CD4-positive, alpha-beta T cell treated with Interleukin-12 subunit alpha and Interleukin-12 subunit beta, for 1 hour (primary cell): ENCODE measurements at places on chromosomes 3 and 15.
A peak's percentile ranks its signal among the peaks of the same experiment; 100 is the strongest.

- DNase-seq, result no peak
Measured at GRCh38 chr3:169435193-169435592, 228.3 kb downstream of the MECOM start.

DNA sequence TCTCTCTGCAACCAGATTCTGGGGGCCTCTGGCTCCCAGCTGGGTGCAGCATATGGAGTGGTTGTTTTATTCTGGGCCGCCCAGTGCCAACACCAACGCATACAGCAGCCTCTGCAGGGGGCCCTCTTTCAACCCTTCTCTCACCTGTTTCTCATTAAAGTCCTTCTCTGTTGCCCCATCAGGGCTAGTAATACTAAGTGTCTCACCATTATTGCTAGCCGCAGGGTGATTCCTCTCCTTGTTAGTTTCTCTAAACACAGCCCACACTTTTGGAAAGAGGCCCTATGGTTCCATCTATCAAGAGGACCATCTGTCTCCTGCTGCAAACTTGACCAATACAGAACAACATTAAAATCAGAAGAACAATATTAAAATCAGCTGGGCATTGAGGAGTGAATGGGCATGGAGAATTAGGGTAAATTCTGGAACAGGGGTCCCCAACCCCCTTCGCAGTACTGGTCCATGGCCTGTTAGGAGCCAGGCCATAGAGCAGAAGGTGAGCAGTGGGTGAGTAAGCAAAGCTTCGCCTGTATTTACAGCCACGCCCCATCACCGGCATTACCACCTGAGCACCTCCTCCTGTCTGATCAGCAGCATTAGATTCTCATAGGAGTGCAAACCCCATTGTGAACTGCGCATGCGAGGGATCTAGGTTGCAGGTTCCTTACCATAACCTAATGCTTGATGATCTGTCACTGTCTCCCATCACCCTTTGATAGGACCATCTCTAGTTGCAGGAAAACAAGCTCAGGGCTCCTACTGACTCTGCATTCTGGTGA is 36.5 kb downstream of the ALS2CL start:
- DNase-seq, result no peak

- DNase-seq, result no peak
Measured at GRCh38 chr3:81545572-81545971, 215.9 kb downstream of the GBE1 start.

GRCh38 chr3:52322466-52322865 is 6.3 kb downstream of the DNAH1 start:
- no peak for DNase-seq

DNA sequence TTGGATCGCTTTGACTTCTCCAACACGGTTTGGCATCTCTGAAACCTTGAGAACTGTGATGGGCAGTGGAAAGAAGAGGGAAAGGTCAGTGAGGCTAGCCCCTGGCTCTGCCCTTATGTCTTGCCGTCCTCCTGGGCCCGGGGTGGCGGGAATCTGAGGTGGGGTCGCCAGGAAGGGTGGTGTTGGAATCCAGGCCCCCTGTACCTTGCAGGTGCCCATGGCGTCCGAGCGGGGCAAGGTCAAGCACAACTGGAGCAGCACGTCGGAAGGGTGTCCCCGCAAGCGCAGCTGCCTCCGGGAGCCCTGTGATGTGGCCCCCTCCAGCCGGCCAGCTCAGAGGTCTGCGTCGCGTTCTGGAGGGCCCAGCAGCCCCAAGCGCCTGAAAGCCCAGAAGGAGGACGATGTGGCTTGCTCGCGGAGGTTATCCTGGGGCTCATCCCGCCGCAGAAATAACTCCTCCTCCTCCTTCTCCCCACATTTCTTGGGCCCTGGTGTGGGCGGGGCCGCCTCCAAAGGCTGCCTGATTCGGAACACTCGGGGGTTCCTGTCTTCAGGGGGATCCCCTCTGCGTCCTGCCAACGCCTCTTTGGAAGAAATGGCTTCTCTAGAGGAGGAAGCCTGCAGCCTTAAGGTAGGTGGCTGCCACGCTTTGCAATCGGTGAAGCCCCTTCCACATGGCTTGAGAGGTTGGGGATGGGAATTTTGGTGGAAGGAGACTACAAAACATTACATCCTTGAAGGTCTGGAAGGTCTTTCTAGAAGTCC is 907 bp downstream of the TATDN2 start:
- peak; percentile 62 for DNase-seq

DNA sequence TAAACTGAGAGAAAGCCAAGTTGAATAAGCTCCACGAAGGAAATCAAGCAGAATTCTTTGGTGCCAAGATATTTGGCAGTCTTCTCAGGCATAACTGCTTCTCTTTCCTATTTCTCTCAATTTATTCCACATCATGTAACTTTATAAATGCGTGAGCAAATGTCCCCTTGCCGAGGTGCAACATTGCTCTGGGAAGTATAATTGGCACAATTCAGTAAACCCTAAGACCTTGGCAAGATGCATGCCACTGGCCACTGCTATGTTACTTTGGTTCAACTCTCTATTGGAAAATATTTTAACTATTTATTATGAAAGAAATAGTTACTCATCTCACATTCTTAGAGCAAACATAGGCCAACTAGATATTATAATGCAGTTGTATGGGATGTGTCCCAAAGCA is 170.2 kb downstream of the SUCNR1 start:
- DNase-seq, result no peak

GRCh38 chr3:129651435-129652202 is 45.1 kb upstream of the PLXND1 start:
- no peak for DNase-seq

DNA sequence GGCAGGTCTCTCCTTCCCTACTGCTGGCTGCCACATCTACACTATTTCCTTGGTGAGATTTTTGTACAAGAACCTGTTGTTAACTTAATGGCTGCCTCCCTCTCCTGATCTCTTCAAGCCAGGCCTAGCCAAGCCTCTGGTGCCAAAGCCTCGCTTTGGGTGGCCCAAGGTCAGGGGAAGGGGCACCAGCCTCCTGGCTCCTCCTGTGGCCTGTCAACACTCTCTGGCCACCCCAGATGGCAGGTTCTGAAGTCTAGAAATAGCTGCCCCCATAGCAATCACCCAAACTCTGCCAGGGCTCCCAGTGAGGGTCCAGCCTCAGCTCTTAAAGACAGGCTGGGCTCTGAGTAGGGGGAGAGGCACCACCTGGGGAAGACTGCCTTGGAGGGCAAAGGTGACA is 5.0 kb downstream of the IFRD2 start:
- no peak for DNase-seq

DNA sequence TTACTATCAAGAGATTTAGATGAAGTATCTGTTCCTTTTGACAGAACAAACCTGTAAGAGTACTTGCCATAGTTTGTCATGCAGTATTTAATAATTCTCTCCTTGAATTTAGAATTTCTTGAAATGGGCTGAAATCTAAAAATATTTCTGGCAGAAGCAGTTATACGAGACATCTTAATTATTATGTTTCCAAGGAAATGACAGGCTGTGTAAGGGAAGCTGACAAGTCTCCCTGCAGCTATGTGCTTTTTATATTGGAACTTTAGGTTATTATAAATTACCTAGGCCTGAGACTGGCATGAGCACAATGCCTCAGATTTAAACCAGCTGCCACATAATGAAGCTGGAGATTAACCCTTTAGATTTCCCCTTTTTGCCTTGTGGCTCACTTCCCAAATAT is 365.0 kb upstream of the EPHA6 start:
- DNase-seq, result no peak

DNA sequence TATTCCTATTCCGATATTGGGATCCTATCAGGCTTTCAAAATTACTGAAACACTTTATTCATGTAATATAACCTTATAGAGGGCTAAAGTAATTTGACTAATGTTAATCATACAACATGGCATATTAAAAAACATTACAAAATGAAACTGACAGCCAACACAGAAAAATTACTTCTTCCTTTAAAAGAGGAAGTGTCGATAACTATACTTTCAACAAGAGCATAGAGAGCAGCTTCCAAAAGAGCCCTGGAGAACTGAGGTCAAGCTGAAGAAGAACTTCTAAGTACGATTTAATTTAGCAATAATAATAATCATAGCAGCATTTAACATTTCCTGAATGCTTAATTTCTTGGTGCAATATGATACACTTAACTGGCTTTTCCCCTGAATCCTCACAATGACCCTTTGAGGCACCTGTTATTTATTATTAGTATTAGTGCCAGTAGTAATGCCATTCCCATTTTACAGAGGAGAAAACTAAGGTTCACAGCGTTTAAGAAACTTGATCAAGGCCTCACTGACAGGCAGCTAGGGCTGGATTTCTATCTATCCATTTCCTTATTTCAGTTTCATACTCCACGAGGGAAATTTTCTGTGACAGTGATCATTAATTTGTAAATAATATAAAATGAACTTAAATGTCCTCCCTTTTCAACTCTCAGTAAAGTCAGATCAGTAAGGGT is 181.6 kb downstream of the CFAP20DC start:
- DNase-seq, result no peak

DNA sequence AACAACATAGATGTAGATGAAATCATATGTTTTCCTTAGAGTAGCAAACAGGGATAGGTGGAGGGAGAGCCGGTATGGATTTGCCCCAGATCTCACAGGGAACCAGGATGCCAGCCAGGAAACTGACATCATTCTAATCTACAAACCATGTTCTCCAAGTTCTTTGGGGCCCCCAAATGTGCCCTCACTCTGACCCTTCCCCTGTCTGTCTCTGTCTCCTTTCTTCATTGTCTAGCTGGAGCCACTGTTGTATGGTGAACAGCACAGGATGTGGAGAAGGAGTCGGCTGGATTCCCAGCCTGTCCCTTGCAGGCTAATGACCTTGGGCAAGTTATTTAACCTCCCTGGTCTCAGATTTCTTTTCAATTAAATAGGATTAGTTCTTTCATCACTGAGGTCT is 962 bp downstream of the ATP13A5 start:
- no peak for DNase-seq

GRCh38 chr3:64848127-64848800 is 160.5 kb upstream of the ADAMTS9 start:
- no peak for DNase-seq

- no peak for DNase-seq
Measured at GRCh38 chr15:35603301-35603700, 57.3 kb upstream of the DPH6 start.

DNA sequence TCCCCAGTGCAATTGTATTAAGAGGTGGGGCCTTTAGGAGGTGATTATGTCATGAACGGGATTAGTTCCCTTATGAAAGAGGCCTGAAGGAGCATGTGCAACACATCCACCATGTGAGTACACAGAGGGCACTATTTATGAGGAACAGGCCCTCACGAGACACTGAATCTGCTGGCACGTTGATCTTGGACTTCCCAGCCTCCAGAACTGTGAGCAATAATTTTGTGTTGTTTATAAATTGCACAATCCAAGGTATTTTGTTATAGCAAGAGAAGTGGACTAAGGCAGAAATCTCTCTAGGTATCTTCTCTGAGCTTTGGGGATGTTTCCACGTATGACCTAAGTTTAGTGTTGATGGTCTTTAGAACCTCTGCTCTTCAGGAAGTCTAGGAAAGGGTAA is 149.3 kb upstream of the CBLB start:
- no peak for DNase-seq

DNA sequence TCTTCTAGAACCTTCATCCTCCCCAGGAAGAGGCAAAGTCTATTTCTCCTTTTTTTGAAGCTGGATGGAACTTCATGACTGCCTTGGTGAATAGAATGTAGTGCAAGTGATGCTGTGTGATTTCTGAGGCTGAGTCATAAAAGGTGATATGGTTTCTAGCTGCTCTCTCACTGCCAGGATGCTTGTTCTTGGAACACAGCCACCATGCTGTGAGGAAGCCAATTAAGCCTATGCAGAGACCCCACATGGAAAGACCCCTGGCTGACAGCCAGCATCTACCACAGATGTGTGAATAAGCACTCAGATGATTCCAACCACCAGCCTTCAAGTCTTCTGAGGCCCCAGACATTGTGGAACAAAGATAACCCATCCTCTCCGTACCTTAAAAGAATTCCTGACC is 57.0 kb downstream of the ISL2 start:
- no peak for DNase-seq

GRCh38 chr3:132038198-132038825 is 3.5 kb upstream of the CPNE4 start:
- no peak for DNase-seq

DNA sequence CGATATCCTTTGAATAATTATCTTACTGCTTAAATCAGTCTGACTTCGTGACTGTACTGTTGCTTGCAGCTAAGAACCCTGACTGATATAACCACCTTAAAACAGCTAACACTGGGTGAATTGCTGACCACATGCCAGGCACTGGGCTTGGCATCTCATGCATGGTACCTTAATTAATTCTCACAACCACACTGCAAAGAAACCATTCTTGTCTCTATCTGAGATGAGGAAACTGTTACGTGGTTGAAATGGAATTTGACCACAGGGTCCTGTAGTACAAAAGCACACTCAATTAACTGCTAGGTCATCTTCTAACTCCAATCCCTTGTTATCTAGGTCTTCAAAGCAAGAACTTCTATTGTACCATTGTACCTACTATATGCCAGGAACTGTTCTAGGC is 92.7 kb upstream of the PRICKLE2 start:
- no peak for DNase-seq

- peak; percentile 11 for DNase-seq
Measured at GRCh38 chr15:97961067-97961954, 808 bp downstream of the ARRDC4 start.

DNA sequence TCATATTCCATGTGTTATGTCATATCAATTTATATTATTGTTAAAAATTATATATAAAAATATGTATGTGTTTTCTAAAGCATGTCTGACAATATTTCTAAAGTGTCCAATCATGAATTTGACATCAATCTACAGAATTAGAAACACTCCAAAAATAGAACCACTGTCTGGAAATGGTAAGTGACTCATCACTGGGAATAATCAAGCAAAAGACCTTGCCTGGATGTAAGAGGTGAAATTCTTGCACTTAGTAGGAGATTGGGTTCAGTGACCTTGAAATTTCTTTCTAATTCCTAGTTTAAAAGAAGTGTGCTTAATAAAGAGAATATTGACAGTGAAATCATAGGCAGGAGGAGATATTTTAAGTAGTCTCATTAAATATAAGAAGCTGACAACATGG is 188.8 kb downstream of the ZNF385D start:
- DNase-seq, result no peak

- no peak for DNase-seq
Measured at GRCh38 chr3:27431116-27431515, 53.1 kb downstream of the SLC4A7 start.

DNA sequence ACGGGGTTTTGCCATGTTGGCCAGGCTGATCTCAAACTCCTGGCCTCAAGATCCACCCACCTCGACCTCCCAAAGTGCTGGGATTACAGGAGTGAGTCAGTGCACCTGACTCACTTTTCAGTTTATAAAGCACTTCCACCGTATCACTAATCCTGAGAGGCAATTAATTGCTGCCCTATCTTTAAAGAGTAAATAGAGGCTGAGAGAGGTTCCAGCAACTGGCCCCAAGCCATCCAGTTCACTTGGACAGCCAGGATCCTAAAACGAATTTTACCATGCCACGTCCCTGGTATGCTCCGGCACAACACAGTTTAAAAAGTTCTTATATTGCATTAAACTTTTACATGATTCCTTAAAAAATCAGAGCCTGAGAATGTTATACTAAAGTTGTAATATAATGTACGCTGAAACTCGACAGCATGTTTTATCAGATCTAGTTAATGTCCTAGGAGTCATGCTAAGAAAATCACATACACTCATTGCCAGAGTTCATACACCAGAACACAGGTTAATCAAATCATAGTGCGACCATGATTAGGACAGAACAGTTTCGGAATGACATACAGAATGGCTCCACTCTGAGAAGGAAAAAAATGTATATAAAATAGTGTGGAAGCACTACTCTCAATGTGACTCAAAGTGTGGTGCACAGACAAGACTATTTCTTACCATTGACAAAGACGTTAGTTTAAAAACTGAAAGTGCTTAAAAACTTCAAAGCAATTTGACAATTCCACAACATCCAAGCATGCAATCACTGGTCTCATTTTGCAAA is 125.4 kb downstream of the ULK4 start:
- no peak for DNase-seq

- DNase-seq, result no peak
Measured at GRCh38 chr3:183210341-183210740, 42.7 kb upstream of the B3GNT5 start.
